ENCODE measurements at places on chromosomes 13 and 19.

DNA sequence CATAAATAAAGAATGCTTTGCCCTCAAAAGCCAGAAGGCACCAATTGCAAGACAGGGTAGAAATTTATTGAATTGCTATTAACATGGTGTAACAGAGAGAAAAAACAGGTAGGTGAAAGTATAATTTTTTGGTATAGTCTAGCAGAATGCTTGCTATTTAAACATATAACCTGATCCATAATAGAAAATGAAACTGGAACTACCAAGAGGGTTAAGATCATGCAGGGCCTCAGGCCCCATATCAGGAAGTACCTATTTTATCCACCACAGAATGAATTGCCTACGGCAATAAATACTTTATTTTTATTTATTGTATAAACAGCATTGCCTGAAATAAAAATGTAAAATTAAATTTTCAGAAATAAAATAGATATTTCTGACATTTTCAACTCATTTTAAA is 159.5 kb downstream of the PRR20E start:
- no peak for DNase-seq

GRCh38 chr13:44884076-44884729 is 105.1 kb downstream of the NUFIP1 start:
- DNase-seq, result no peak

GRCh38 chr13:70390064-70390463 is 281.8 kb upstream of the KLHL1 start:
- no peak for DNase-seq

DNA sequence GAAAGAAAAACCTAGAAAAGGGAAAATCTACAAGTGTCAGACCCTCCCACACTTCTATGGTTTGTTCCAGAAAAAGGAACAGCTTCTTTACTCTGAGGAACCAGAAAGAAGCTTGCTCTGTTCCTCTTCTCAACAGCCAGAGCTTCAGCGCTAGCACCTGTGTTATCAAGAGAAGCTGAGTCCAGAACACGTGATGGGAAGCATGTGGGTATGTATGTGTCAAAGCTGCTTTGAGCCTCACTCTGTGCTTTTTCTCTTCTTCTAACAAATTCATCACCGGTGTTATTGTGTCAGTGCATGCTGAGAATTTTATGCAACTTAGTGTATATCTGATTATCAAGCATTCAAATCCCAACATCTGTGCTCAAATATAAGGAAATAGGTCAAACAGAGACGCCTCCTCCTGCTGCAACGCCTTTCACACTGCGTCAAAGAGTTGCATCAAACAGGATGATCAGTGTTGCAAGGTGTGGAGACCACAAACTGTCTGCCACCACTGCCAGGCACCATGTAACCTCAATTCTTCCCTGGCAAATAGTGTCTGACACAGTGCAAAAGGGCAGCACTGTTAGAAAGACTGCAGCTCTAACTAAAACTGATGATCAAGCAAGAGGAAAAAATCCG is 83.9 kb downstream of the LRRC63 start:
- DNase-seq, result peak; percentile 16

DNA sequence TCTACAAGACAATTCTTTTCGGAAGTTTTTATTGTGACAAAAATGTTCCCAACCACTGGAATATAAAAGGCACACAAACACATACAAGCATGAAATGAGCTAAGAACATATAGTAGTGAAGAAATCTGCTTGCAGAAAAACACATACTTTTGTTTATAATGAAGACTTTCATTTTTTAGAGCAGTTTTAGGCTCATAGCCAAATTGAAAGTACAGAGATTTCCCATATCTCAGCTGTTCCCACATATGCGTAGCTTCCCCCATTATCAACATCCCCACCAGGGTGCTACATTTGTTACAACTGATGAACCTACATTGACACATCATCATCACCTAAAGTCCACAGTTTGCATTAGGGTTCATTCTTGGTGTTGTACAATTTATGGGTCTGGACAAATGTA is 249.4 kb downstream of the KCTD12 start:
- no peak for DNase-seq

DNA sequence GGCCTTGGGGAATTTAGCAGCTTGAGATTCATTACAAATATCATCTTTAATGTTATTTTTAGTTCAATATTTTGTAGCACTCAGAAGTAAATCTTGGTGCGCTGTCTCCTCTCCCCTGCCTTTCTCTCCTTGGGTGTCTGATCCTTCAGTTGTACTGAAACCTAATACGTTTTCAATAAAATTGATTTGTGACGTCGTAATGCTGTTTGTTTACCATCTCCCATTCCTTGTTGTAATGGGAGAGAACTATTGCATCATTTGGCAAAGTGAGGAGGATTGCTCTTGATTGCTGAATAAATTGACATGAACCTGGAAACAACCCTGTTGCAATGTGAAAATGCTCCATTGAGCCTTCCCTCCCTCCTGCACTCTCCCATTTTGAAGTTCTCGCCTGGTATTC is 43.2 kb upstream of the TSHZ3 start:
- no peak for DNase-seq

DNA sequence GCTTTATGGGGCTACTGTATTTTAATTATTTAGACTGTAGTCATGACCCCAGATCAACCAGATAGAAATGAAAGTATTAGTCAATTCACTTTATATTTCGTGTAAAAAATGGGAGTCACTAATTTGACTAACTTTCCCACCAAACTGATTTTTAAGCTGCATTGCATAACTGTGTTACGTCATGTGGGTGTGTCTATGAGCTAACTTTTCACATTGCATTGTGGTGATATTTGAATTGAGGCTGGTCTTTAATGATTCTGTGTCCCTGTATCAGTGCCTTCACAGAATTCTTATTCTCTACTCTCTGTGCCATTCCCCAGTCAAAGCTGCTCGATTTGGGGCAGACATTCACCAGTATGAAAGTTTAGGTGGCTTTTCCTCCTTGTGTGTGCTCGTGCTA is 172.7 kb upstream of the MAB21L1 start:
- no peak for DNase-seq

DNA sequence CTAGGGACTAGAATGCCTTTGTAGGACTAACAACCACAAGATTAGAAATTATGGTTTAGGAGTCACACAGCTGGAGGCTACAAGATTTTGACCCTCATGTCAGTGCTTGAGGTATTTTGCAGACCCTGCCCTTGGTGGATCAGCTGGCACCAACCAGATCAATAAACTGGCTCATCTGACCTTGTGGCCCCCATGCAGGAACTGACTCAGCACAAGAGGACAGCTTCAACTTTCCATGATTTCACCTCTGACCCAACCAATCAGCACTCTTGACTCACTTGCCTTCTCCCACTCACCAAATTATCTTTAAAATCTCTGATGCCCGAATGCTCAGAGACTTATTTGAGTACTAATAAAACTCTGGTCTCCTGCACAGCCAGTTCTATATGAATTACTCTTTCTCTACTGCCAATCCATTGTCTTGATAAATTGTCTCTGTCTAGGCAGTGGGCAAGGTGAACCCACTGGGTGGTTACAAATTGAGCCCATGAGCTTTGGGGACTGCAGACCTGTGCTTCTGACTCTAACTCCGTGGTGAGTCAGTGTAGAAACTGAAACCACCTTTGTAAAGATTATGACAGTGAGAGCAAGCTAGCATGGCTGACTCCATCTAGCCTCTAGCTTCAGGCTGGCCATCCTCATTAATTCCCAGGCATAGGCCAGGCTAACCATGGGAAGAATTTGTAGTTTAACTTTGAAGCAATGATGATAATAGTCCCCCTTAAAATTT is 33.9 kb upstream of the CEACAM8 start:
- DNase-seq, result no peak

- no peak for DNase-seq
Observed at GRCh38 chr13:106407338-106407737, 128.1 kb downstream of the EFNB2 start.

GRCh38 chr13:97283888-97284287 is 61.8 kb downstream of the MBNL2 start:
- no peak for DNase-seq

GRCh38 chr19:14072535-14073260 is at the start of gene MISP3:
Gene MISP3, plus strand, starts transcription at chr19:14072786. Its CDS starts 524 bp downstream, at chr19:14073310.
- no peak for DNase-seq

DNA sequence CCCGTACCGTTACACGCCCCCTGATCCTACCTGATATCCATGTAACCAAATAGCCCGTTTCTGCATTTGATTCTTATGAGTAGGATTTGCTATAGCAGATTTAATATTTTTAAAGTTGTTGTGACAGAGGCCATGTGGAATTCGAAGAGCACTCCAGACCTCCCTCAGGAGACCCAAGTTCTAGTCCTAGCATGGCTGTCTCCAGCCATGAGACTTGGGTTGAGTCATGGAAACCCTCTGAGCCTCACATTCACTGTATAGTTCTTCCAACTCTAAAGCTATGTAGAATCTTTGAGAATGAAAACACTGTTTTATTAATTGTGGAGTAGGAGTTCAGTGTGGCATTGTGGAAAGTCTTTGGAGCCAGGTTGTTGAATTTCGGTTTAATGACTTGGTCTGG is 8.0 kb upstream of the GPR183 start:
- DNase-seq, result no peak

GRCh38 chr13:93771782-93772181 is 545.2 kb downstream of the GPC6 start:
- DNase-seq, result no peak

- DNase-seq, result peak; percentile 23
Observed at GRCh38 chr13:36418022-36418805, 14.1 kb upstream of the CCNA1 start.

DNA sequence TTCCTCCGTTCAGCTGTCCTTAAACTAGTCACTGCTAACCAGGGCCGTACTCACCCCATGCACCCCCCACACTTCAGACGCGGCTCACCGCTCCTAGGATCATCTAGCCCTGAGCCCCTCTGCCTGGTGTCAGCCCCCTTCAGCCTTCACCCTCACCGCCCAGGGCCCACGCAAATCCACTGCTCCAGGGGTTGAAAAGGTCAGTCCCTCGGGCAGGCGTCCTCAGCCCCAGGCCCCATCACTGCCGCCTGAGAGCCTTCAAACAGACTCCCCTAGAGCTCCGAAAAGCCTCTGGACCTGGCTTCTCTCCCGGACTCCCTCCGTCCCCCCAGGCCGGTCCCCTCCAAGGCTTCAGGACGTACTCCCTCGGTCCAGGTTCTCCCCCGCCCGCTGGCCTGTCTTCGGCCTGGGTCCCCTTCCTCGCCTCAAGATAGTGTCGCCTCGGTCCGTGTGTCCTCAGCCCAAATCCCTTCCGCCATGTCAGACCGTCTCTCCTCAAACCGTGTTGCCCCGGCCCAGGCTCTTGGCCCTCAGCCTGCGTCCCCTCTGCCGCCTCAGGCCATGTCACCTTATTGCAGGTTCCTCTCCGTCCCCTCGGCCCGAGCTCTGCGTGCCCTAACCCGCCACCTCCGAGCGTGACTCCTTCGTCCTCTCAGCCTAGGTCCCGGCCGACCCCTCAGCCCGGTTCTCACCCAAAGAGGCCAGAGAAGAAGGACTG is 553 bp downstream of the NAPA start:
- DNase-seq, result no peak

GRCh38 chr19:19546751-19547162 is 8.7 kb downstream of the CILP2 start:
- no peak for DNase-seq

- no peak for DNase-seq
Observed at GRCh38 chr13:68834375-68834774, 1273.3 kb upstream of the ATXN8OS start.

DNA sequence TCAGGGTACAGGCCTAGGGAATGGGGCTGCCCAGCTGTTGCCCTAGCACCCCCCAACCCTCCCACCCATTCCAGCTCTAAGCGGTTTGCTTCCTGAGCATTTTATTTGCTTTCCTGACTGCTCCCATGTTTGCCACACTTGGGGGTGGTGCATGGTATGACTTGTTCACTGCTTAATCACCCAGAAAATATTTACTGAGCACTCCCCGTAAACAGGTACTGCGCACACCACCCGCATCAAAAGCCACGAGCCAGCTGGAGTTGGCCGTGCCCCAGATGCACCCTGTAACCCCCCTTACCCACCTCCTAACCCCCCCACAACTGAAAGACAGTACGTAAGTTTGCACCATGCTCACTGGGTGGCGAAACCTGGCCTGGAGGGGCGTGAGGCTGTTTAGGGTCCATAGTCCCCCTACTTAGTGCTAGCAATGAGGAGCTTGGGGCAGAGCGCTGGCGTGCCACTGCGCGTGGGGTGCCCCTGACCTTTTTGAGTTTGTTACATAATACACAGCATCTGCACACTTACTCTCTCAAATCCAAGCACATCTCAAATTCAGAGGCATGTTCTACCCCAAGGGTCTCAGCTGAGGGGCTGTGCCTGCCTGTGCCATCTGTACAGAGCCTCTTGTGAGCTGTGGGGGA is 29.8 kb downstream of the DPF1 start:
- no peak for DNase-seq

DNA sequence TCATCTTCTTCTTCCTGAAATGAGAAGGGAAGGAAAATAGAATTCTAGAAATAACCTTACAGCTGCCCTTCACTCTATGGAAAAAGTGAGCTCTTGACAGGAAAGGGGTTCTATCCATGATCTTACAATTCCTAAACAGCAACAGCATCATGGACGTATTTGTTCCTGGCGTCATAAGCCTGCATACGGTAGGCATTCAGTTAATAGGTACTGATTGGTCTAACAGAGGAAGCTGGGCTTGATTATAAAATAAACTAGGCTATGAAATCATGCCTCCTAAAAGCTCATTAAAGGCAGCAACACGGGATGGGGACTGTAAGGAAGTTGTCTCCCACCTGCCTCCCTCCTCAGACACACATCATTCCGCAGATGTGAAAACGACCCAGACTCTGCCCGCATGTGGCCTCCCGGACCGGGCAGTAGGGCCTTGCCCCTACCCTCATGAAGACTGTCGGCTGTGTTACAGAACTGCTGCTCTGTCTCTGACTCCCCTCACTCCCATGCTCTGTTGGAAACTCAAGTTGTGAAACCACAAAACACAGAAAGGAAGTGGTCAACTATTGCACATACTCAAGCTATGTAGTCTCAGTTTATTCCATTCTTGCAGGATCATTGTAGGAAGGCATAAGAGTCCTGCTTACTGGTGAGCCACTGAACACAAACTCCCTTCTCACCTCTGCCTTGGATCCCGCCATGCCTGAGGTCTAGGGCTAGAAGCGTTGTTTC is 129.8 kb downstream of the DLEU7 start:
- peak; percentile 83 for DNase-seq

DNA sequence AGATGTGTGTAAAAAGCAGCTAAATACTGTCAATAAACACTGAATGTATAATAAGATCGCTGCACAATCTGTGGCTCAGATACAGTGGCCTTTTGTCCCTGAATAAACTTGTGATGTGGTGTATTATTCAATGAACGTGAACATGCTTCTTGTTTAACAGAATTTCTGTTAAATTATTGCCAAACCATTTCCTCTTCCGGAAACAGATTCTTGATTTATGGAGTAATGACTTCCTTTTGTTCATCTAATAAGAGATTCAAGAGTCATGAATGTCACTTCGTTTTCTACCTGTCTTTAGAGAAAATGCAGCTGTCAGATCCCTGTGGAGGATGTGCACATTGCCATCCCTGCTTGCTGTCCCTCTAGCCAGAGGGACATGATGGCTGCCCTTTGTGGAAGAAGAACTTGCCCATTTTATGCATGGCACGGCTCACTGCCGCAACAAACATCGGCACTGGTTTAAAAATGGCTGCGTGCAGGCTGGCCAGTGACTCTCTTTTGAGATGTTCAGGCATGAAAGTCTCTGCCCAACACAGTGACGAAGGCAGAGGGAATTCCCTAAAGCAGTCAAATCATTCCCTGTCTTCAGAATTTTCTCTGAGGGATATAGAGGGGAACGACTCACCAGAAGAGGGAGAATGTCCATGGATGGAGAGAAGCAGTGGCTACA is 3.1 kb upstream of the TNFSF13B start:
- no peak for DNase-seq

Measured in H4 (cell line).